ENCODE measurements at places on chromosomes 6 and 20.

DNA sequence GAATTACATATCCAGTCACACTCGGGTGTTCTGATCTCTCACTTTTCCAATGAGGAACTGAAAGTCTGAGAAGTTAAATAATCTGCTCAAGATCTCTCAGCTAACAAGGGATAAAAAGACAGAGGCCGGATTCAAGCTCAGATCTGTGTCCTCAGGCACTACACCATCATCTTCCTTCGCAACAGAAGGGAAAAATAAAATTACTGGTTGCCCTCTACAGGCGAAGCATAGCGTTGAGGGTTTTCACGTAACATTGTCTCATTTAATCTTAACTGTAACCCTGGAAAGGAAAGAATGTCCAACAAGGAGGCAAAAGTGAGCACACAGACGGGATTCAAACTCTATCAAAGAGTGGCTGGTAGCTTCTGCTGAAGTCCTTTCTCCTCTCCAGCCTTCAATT is 67.8 kb upstream of the ANKEF1 start:
- no peak for DNase-seq

GRCh38 chr6:79461205-79461604 is 76.0 kb downstream of the LCA5 start:
- no peak for DNase-seq

DNA sequence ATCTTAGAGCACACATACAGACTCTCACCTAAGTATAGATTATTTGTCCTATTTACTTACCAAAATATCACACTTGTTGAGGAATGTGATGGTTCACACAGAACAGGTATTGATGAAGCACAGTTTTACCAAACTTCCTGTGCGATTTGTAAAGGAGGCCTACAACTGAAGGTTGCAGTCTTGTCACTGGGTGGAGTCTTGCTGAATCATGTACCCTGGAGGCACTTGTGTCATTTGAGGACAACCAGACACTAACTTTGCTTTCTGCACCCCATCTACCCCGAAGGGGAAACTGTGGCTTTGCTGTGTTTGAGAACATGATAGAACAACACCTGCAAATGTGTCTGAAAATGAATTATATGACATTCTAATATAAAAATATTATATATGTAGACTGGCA is 32.4 kb upstream of the HINT3 start:
- DNase-seq: no peak

GRCh38 chr6:84422380-84422968 is 195.0 kb upstream of the CEP162 start:
- no peak for DNase-seq

DNA sequence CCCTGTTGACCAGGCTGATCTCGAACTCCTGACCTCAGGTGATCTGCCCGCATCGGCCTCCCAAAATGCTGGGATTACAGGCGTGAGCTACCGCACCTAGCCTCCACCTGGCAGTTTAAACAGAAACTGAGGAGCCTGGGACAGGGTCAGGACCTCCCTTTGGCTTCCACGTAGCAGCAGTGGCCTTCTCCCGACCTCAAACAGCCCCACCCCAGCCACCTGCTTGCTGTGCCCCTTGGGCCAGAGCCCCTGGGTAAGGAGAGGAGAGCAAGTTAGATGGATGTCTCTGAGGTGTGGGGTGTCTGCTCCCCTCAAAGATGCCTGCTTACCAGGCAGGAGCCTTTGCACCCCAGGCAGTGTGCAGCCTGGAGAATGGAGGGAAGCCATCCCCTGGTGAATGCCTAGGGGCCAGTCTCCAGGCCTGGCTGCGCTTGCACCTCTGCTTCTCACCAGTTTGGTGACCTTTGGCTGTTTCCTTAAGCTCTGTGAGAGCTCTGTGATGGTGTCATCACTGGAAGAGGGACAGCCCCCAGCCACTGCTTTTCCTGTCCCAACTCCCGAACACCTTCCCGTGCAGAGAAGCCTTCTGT is 42.1 kb upstream of the MDFI start:
- DNase-seq: no peak

DNA sequence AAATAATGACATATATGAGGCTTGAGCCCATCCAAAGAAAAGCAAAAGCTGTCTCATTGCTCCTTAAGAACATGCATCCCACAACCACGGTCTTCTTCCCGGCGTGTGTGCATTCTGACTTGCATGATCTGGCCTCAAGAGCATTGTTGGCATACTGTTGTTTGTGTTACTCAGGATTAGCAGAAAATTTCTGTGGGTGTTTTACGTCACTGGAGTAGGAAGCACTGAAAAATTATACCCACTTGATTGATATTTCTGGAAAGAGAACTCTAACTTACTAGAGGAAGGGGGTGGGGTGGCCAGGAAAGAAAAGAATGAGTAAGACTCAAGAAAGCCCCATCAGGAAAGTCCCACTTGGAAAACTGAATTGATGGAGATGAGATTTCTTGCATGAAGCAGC is 326.2 kb upstream of the PRDM1 start:
- no peak for DNase-seq

GRCh38 chr6:163720460-163721235 is 306.1 kb downstream of the QKI start:
- DNase-seq: no peak

DNA sequence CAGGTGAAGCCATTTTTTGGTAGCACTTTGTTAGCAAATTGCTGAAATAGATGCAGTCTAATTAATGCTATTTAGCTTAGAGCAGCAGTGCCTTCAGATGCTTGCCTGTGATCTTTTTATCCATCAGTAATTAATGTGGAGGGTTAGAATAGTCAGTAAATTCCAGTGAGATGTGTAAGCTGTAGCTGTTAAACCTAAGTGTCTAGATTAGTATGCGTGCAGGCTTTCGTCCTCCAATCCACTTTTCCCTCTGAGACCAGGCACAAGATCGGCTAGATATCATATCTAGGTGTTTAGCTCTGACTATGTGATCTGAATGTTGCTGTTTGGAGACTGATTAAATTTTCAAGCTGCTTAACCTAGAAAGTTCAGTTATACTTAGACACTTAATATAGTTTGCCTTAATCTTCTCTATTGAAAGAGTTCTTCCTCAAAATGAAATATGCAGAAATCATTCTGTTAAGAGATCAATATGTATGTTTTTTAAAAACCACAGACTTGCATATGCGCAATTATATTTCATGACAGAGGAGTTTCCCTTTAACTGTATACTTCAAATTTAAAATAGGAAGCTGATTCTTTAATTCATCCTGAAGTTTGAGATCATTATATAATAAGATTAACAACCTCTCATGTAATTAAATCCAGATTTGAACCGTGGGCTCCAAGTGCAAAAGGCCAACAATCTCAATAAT is 41.2 kb downstream of the XRN2 start:
- no peak for DNase-seq

GRCh38 chr6:134740473-134741199 is 209.3 kb downstream of the ALDH8A1 start:
- no peak for DNase-seq

DNA sequence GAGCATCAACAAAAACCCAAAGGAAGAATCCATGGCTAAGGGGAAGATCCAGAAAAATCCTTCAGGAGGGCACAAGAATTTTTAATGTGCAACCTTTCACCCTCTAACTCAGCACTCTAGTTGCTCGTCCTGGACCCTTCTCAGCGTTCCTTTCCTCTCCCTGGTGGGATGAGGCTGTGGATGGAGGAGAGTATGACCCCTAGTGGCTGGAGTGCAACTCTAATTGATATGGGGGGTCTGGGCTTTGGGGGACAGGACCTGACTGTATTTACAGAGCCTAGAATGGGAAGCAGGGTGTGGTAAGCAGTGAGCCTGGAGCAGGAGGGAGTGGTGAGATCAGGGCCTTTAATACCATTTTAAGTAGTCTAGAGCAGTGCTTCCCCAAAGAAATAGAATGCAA is 83.9 kb upstream of the CEP85L start:
- DNase-seq: no peak

Measured in MM.1S (cell line).